ENCODE measurements at places on chromosomes 16 and 17.

- DNase-seq, result no peak
Observed at GRCh38 chr17:38753071-38753506, 548 bp downstream of the PSMB3 start.

GRCh38 chr17:64005734-64006167, 7.6 kb downstream of the PRR29 start:
- no peak for DNase-seq

- no peak for DNase-seq
Observed at GRCh38 chr17:50461550-50462132, 7.0 kb downstream of the CHAD start.

DNA sequence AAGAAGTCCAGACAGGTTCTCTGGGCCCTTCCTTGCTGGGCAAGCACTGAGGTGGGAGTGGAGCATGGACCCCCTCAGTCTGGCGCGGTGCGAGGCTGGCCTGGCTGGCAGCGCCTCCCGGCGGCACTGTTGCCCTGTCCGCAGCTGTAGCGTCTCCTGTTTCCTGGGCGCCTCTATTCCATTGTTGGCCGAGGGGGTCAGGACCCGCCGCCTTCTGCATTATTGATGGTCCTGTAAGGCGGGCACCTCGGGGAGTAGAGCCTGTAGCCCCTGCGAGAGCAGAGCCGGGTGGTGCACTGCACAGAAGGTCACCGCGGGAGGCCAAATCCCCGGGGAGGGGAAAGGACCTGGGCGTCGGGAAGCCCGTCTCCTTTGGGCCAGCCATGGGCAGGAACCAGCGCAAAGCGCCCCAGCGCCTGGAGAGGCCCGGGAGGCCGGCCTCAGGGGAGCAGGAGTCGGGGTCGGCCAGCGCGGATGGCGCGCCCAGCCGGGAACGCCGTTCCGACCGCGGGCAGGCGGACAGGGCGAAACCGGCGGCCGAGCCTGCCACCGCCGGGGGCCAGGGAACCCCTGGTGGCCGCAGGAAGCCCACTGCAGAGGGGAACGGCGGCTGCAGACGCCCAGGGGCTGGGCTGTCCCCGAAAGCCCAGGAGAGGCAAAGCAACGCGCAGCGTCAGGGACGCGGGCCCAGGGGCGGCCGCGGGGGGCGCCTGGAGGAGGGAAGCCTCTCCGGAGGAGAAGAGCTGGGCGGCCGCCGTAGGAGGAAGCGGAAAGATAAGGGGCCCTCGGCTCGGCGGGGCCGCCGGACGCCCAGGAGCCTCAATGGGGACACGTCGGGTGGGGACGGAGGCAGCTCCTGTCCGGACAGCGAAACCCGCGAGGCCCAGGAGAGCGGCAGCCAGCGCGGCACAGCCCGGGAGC, at the start of gene MYO15B:
Gene MYO15B (plus strand): TSS at position 126 of the 921 bp plus-strand sequence. CDS start 258 bp downstream, at position 384.
- DNase-seq, result peak; percentile 63

DNA sequence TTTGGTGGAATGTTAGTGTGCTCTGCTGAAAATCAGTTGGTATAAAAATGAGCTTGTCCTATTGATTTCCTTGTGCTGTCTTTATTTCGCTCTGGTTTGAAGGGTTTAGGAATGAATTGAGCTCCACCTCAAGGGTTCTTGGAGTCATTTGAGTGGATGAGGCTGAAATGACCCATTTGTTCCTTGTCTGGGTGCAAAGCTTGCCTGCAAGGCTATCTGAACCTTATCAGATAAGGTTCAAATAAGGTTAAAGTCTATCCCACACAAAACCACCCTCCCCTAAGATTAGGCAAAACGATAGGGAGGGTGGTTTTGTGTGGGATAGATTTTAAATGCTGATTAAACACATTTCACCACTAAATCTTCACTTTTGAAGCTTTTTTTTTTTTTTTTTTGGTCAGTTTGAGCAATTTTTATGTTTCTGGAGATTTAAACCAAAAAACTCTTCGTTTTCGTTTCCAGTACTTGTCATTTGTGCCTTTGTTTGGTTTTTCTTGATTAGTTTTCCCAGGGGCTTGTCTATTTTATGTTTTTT, 62.7 kb downstream of the ARHGAP44 start:
- peak; percentile 23 for DNase-seq

- DNase-seq, result no peak
Observed at GRCh38 chr16:10318798-10319500, 66.9 kb upstream of the ATF7IP2 start.

GRCh38 chr17:4636474-4637100, 4.9 kb downstream of the ALOX15 start:
- no peak for DNase-seq

DNA sequence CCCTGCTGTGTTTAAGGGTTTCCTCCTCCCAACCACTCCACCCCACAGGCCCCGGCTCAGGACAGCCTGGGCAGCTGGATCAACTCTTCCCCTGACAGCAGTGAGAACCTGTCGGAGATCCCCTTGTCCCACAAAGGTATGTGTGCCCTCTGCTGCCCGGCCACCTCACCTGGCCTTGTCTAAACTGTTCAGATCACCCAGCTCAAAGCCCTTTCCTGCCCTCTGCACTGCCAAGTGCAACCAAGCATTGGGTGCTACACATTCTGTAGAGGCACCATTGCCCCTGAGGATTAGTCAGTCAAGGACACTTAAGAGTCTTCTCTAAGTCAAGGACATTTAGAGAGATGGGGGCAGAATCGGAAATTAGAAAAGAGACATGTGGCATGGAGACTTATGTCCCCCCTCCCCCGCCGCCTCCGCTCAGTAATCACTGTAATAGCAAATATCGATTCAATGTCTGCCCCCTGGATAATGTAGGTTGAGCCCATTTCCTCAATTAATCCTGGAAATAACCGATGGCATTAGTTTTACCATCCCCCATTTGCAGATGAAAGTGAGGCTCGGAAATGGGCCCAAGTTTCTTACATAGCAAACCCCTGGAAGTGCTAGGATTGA, 8.1 kb downstream of the BTBD17 start:
- DNase-seq, result no peak

DNA sequence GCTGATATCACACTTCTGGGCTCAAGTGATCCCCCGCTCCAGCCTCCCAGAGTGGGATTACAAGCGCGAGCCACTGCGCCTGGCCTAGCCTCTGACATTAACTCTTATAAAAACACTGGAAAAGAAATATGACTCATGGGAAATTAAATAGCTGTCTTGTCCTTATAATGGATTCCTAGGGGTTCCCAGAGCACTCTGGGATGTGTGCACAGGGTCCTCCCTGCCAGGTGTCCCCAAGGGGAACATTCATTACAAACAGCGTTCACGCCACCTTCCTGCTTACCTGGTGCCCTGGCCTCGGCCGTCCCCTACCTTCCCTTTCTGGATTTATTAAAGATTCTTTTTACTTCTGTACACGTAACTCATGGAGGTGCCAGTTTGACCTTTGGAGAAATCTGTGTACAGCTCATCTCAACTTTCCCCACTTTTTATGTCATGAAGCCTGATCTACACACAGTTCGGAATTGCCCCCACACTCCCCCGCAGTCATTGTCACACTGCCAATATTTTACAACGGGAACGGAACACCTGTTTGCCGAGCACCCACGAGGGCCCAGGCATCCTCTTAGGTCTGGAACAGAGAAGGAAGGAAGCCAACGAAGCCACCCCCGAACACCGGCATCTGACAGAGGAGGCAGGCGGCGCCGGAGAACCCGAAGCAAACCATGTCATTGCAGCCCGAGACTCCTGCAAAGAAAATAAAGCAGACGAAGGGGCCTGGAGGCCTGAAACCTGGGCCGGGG, 39.7 kb upstream of the MEAK7 start:
- no peak for DNase-seq

DNA sequence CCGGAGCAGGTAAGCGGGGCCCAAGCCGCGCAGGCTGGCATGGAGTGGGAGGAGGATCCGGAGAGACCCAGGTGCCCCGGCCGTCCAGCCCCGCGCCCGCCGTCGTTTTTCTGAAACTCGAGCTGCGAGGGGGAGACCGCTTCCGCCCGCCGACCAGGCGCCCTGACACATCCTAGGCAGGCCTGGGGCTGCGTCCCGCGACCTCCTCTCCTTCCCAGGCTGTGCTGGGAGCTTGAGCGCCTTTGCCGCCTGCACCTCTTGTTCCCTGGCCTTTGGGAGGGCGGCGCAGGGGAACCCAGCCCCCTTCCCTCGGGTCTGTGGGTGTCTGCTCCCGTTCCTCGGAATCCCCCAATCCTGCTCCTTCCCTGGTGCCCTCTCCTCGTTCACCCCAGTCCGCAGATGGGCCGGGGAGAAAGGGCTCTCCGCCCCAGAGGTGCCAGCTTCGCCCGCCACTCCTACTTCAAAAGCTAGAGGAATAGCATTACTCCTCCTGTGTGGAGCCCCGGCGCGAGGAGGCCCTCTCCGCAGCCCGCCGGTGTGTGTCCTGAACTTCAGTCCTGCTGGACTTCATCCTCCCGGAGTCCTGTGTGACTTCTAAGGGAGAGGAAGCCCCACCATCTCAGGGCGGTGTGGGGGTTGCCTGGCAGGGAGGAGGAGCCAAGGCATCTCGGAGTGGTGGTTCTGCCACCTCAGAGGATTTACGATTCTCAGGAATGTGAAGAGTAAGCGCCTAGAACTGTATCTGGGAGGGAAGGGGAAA, 1.0 kb downstream of the NHERF1 start:
- no peak for DNase-seq

DNA sequence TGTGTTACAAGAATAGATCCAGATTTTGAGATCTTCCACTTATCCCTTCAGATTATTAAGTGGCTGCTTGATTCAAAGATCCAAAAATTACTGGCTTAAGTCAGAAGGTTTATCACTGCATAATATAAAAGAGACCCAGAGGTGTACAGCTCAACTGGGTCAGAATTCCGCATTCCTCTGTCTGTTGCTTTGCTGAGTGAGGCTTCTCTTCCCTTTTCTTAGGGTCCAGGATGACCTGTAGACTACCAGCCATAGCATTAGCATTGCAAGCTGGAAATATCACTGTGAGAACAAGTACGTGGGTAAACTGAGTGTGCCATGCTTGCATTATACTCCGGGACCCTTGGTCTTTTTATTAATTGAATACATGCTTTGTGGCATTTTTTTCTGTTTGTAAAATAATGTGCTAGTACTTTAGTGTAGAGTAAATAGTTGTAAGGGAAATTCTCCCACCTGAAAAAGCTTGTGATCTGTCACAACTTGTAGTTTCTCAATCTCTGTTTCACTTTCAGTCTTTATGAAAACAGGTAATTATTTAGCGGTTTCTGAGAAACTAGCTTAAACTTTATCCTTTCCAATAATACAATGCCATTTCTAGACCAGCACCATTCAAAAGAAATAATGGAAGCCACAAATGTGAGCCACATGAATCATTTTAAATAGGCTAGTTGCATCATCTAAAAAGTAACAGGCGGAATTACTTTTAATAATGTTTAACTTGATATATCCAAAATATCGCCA, 61.6 kb downstream of the TNRC6C start:
- DNase-seq, result no peak

DNA sequence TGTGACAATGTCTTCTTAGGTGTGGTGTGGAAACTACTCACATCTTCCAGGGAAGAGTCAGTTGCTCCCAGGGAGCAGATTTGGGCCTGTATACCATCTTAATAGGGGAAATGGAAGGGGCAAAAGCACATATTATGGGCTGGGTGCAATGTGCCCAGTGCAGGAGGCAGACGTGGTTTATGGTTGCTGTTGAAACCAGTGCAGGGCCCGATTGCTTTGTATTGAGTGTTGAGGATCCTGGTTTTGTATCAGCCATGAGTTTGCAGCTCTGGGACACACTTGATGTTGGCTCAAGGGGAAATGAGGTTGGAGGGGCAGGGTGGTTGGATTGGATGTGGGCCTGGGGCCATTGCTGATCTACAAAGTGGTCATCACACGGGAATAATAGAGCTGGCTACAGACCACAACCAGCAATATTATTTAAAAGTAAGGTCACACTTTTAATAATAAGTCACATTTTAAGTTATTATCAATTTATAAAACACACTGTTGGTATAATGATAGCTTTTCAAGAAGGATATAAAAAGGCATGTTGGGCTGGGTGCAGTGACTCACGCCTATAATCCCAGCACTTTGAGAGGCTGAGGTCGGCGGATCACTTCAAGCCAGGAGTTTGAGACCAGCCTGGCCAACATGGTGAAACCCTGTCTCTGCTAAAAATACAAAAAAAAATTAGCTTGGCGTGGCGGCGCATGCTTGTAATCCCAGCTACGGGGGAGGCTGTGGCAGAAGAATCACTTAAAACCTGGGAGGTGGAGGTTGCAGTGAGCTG, 302.4 kb downstream of the SEC14L1 start:
- DNase-seq, result no peak

GRCh38 chr16:85718682-85719081, 29.9 kb upstream of the GINS2 start:
- peak; percentile 48 for DNase-seq

GRCh38 chr16:4733211-4733742, 794 bp downstream of the ANKS3 start:
- DNase-seq, result no peak

GRCh38 chr17:80122926-80123505, 21.6 kb downstream of the GAA start:
- no peak for DNase-seq

GRCh38 chr16:27226476-27226875, 23.1 kb downstream of the KDM8 start:
- no peak for DNase-seq

- DNase-seq, result no peak
Observed at GRCh38 chr16:74760007-74760767, 14.4 kb downstream of the FA2H start.

DNA sequence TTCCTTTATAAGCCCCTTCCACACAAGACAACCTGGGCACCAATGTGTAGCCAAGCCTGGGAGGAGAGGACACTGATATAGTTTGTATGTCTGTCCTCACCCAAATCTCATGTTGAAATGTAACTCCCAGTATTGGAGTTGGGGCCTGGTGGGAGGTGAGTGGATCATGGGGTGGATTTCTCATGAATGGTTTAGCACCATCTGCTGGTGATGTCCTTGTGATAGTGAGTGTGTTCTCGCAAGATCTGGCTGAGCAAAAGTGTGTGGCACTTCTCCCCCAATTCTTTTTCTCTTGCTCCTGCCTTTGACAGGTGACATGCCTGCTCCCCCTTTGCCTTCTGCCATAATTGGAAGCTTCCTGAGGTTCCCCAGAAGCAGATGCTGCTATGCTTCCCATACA, 135.8 kb downstream of the USP31 start:
- no peak for DNase-seq

DNA sequence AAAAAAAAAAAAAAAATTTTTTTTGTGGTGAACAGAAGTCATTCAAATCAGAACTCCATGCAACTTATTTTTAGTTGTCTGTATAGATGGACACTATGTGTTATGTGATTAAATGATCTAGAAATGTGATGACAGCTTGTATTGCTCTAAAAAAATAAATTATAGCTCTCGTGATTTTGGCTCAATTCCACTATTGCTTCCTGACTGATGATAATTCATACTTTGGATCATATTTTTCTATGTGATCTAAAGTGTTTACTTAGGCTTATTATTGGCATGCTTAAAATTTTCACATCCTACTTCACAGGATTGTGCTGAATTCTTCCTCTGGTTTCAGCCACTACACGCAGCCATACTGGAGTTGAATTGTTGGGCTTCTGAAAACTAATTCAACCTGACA, 76.8 kb downstream of the RPGRIP1L start:
- no peak for DNase-seq

DNA sequence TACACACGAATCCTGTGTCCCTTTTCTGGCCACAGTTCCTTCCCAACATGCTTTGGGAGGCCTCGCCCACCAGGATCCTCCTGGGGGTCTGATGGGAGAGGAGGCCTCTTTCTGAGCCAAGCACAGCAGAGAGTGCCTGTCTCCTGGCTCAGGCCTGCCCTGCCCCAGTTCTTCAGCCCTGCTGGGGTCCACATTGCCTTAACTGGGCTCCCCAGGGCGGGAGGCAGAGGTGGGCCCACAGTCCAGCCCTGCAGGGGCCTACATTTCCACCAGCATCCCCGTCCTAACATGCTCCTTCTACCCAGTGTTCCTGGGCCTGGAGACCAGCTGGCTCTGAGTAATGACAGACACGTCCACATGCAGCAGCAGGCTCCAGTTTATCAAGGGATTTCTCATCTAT, 29.6 kb downstream of the WNT9B start:
- DNase-seq, result no peak

Measured in SK-N-DZ (cell line).